ENCODE measurements at places on chromosomes 12 and 14.

- no peak for DNase-seq
These were observed 535.6 kb upstream of the ATP2B1 start for GRCh38 chr12:90244232-90244631.

- peak; percentile 72 for DNase-seq
These were observed 58.7 kb upstream of the GZMB start for GRCh38 chr14:24692382-24693352.

DNA sequence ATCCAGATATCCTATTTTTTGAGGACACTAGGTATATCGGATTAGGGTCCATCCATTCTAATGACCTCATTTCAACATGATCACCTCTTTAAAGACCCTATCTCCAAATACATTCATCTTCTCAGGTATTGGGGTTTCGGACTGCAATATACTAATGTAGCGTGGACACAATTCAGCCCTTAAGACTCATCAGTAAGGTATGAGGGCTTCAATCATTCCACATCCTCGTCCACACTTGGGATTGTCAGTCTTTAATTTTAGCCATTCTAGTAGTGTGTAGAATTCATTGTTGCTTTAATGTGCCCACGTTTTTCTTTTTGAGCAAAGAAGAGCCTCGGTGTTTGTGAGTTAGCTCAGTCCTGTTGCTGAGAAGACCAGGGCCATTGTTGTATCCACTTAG, 177.0 kb upstream of the TBX3 start:
- DNase-seq = no peak

DNA sequence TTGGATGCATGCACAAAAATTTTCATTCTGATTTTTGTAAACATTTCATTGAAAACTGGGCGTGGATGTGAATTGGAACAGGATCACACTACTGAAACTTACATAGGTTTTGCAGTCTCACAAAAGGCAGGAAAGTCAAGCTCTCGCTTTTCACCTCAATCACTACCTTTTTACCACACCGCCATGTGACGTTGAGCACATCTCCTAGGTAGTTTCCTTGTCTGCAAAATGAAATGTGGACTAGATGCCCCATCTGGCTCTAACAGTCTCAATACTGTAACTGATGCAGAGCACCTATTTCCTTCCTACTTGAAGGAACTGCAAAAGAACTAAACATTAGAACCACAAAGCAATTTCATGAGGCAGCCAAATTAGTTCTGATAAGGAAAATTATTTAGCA, 4.4 kb upstream of the YY1 start:
- no peak for DNase-seq

DNA sequence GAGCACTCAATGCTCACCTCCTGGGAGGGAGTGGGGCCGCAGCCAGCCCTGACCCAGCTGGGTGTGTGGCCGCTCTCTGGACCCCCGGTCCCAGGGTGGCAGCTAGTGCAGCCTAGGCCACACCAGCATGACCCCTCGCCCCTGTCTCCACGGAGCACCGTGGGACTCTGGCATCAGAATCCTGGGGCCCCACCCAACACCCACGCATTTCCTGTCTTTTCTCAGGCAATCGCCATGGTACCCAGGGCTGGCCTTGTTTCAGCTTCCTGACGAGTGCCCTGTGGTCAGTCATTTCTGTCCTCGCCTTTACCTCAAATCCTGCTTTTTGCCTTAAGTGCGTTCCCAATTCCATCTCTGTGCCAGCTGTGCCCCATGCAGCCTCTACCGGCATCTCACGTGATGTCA, 15.9 kb downstream of the PACS2 start:
- DNase-seq = peak; percentile 39

DNA sequence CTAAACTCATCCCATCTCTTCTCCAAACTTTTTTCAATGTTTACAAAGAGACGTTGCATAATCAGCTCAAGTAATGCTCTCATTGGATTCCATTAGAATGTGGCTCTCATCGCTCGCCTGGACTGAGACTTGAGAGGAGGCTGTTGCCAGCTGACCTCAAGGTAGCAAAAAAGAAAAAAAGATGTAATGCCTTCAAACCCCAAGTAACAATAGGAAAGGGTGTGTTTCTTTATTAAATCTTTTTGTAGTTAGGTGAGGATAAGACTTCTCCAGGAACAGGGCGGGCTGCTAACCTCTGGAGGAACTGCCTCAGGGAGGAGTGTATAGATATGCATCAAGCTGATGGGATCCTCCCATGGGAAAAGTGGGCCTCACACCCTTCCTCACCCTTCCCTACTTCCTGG, 956 bp upstream of the PTHLH start:
- DNase-seq = no peak

- DNase-seq = peak; percentile 69
These were observed 1.1 kb downstream of the ATXN2 start for GRCh38 chr12:111597831-111598636.

GRCh38 chr12:34186492-34186891, 164.2 kb downstream of the ALG10 start:
- peak; percentile 20 for DNase-seq

DNA sequence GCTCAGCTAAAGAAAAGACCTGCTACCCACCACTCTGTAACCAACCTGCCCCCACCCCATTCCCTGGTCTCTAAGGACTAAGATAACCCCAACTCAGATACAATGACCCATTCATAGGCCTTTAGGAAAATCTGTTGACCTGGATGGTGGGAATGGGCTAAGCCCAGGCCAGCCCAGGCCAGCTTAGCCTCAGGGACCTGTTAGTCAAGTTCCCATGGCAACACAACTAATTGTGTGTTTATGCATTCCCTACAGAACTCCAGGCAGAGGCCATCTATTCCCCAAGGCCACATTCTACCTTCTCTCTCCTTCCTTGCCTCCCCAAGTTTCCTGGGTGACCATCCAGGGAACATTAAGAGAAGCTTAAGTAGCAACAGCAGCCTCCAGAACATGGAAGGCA, 16.1 kb upstream of the KRT8 start:
- DNase-seq = no peak

DNA sequence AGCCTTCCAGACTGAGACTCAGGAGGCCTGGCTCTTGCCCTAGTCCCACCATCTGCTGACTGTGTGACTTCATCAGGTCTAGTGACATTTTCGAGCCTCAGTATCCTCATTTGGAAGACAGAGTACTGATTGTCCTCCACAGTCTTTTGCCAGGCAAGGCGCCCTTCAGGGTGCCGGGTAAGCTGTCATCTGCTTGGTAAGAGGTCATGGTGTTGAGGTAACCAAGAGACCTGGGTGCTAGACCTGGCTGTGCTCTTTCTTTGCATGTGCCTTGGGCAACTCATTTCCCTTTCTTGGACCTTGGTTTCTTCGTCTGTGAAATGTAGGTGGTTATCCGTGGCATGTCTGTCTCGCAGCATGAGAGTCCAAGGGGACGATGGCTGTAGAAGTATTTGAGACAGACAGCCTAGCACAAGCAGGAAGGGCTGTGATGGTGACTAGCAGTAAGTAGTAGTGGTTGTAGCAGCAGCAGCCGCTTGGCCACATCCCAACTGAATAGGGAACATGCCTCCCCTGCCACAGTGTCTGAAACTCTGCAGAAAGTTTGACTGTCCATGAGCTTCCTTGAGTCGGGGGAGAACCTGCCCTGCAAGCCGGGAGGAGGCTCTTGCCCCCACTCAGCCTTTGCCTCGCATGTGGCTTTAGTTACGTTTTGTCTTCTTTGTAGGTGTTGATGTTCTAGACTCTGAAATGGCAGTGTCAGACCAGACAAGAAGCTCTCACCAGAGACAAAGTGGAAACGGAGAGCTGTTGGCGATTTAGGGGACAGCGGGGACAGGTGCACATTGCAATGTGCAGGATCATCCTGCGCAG, 40.3 kb downstream of the EVL start:
- peak; percentile 70 for DNase-seq

- DNase-seq = no peak
These were observed 1.5 kb downstream of the VRTN start for GRCh38 chr14:74349757-74350156.

GRCh38 chr14:74085828-74086227, 1.1 kb downstream of the LIN52 start:
- peak; percentile 9 for DNase-seq

GRCh38 chr12:49902399-49903350, 1.0 kb downstream of the FAIM2 start:
- DNase-seq = no peak

- DNase-seq = no peak
These were observed 30.7 kb upstream of the STXBP6 start for GRCh38 chr14:25080682-25081081.

DNA sequence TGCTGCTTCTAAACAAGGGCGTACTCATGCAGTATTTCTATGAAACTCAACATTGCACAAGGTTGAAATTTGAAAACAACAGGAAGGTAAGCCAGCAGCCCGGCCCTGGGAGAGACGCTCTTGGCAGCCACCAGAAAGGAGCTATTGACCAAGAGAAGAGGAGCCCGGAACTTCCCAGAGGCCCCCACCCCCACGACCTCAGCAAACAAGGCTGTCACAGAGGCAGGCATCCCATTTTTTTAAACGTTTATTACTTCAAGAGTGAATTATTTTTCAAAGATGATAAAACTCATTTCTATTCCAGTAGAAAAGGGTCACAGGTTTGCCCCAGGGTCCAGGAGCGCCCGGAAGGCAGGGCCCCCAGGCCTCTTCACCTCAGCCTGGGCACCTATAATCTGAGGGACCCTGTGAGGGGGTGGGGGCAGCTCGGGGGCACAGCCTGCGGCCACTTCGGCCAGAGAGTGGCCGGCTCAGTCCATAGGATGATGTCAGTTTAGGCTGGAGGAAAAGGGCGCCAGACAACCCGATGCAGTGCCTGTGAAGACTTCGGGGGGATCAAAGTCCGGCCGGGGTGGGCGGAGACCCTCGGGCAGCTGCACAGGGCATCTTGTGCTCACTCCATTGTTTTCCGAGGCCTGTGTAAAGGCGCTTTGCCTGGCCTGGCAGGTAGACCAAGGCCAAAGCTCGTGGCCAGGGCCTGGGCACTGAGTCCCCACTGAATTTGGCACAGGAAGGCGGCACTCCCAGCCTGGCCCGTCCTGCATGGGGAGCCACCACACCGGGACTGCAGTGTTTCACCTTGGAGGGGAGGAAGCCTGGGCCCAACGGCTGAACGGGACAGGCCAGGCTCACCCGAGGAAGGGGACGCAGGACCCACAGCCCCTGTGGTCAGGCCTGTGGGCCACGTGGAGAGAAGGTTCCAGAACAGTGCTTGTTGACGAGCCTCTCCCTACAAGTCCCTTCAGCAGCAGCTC, 86.0 kb downstream of the SCARB1 start:
- no peak for DNase-seq

DNA sequence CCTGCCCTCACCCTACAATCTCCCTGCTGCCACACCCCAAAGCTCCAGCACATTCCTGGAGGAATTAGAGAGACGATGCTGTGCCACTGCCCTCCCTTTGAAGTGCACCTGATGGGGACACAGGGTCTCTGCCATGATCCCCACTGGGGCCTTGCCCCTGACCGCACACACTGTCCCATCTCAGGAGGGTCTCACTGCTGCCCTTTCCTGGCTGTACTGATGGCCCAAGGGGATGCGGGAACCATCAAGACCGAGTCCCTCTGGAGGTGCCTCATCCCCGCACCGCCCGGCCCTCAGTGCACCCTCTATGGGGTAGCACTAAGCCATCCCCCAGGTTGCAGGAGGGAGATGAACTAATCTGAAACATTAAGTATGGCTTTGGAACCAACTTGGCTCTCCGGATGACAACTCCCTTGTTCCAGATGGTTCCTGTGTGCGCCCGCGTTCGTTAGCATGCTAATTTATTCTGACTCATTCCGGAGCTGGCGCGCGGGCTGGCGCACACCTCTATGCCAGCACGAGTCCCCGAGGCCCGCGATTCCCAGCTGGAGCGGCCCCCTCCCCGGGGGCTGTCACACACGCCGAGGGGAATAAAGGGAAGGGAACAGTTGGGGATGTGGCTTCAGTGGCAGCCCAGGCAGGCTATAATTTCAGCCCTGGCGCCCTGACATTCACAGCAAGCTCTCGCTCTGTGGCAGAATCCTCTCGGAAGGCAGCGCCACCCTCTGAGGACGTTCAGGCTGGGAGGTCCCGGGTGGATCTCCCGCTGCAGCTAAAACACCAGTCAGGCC, 34.2 kb upstream of the C14orf180 start:
- no peak for DNase-seq

DNA sequence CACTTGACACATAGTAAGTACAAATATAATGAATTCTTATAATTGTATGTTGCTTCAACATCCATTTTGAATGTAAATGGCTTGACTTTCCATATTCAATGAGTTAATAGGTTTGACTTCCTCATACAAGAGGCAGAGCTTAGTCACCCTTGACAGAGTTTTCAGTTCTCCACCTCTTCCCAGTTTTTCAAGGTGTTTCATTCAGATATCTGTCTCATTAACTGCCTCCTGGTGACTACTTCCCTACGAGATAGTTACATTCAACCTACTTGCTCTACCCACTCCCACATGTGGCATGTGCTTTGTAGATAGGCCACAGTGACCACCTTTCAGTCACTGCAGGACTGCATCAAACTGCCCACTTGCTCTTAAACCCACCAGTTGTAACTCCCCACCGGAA, 60.0 kb downstream of the MYF5 start:
- DNase-seq = peak; percentile 41

- DNase-seq = no peak
These were observed 40.7 kb upstream of the ANO4 start for GRCh38 chr12:100753837-100754236.

DNA sequence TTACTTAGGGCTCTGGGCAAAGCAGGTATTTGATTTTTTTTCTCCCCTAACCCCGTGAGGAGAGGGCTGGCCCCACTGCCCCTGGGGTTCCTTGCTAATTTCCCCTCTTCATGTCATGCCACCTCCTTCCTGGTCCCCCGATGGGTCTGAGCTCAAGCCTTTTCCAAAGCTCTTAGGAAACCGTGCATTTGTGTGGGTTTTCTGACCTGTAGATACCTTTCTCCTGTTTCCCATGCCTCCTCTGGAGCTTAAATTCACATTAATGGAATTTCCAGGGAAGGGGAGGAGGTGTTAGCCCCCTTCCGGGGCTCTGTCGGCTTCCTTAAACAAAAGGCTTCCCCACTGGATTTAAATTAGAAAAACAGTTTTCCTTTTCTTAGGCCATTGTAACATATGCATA, 12.6 kb downstream of the SFSWAP start:
- no peak for DNase-seq

DNA sequence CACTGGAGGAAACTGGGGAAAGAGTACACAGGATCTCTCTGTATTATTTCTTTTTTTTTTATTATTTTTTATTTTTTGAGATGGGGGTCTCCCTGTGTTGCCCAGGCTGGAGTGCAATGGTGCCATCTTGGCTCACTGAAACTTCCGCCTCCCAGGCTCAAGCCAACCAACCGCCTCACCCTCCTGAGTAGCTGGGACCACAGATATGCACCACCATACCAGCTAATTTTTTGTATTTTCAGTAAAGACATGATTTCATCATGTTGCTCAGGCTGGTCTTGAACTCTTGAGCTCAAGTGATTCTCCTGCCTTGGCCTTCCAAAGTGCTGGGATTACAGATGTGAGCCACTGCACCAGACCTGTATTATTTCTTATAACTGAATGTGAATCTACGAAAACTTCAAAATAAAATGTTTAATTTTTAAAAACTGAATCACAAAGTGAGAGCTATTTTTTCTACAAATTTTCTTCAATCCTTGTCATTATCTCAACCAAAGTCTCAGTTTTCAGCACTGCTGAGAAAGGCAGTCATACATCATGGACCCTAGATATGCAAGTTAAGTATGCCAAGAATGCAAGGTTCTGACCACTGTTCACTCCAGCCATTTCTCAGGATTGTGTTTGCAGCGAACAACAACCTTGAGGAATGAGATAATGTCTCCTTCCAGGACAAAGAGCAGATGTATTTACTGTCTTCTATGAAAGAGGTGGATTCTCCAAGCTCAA, 2.4 kb downstream of the EAPP start:
- DNase-seq = no peak

GRCh38 chr12:13288937-13289652, 92.6 kb downstream of the EMP1 start:
- DNase-seq = no peak
